ENCODE measurements at places on chromosomes 16 and 17. TPM values are rescaled to one million over a fixed set of nuclear protein-coding genes. Genes with fewer than 3 reads are reported as not detected.

NECAB2 gene
- 0.22 TPM for total RNA-seq

SLC38A7 gene
- 34.1 TPM for total RNA-seq

FOXJ1 gene
- total RNA-seq, result under 0.01 TPM

KRT40 gene
- total RNA-seq, result not detected

STX4 gene
- total RNA-seq, result 26.0 TPM

MMP15 gene
- total RNA-seq, result 4.2 TPM

PERCC1 gene
- total RNA-seq, result not detected
